ENCODE measurements at places on chromosomes 1 and 21. TPM values are rescaled to one million over a fixed set of nuclear protein-coding genes. Genes with fewer than 3 reads are reported as not detected.

The KCNJ9 gene
- total RNA-seq, result not detected

The NBPF11 gene
- total RNA-seq, result 6.0 TPM

The RBM8A gene
- total RNA-seq, result 376 TPM

The CRYAA gene
- total RNA-seq, result not detected

The DNMT3L gene
- total RNA-seq, result not detected

The FAM151A gene
- total RNA-seq, result not detected

The KIF21B gene
- total RNA-seq, result 47.2 TPM

The BTBD19 gene
- 8.2 TPM for total RNA-seq

The PLA2G2D gene
- not detected for total RNA-seq

The MAP3K7CL gene
- total RNA-seq, result 4.3 TPM

The TTC39A gene
- total RNA-seq, result 0.21 TPM

The FMOD gene
- total RNA-seq, result 1.7 TPM

The TMEM54 gene
- total RNA-seq, result 3.0 TPM

The PRRX1 gene
- not detected for total RNA-seq

The L1TD1 gene
- not detected for total RNA-seq

The GNPAT gene
- total RNA-seq, result 55.4 TPM

The DTL gene
- total RNA-seq, result 89.7 TPM

The OR10J4 gene
- not detected for total RNA-seq

The PIGR gene
- total RNA-seq, result 0.31 TPM

The IRF6 gene
- total RNA-seq, result 1.1 TPM

The CASQ2 gene
- not detected for total RNA-seq

The RGS4 gene
- not detected for total RNA-seq

The TMPRSS3 gene
- total RNA-seq, result 33.8 TPM

The ATXN7L2 gene
- 16.8 TPM for total RNA-seq

The RHEX gene
- not detected for total RNA-seq
